Stimulated activated CD4-positive, alpha-beta T cell treated with anti-CD3 and anti-CD28 coated beads, Interleukin-1b, Interleukin-23, amount 100 ng/mL, for 4 hours (primary cell): ENCODE measurements at places on chromosomes 12 and 14.

DNA sequence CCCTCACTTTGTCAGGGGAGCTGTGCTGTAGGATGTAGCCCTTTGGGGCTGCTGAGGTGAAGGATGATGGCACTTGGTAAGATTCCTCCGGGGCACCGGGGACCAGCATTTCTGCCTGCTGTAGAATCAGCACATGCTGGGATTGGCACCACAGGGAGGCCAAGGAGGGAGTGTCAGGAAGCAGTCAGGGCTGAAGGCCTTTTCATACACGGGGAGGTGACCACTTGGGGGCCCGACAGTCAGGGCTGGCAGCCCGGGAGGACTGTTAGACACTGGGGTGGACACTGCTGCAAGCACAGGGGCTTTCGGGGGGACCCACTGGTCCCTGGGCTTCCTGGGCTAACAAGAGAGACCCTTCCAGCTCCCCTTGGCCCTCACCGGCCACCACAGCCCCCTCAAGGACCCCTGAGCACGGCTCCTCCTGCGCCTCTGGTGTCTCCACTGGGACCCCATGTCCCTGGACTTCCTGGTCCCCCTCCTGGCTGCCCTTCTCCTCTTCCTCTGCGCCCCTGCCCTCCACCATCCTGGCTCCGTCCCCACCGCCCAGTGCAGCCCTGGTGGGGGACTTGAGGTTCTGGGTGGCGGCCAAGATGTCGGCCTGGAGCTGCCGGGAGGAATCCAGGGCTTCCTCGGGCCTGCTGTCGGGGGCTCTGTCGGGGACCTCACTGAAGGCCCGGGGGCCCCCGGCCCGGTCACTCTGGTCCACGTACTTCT, 6.5 kb downstream of the TMEM119 start:
- no peak for DNase-seq

- no peak for DNase-seq
These were observed 18.8 kb downstream of the SLC25A29 start for GRCh38 chr14:100287202-100287997.

GRCh38 chr12:27331291-27331926, 1.2 kb upstream of the BMAL2 start:
- DNase-seq = no peak

DNA sequence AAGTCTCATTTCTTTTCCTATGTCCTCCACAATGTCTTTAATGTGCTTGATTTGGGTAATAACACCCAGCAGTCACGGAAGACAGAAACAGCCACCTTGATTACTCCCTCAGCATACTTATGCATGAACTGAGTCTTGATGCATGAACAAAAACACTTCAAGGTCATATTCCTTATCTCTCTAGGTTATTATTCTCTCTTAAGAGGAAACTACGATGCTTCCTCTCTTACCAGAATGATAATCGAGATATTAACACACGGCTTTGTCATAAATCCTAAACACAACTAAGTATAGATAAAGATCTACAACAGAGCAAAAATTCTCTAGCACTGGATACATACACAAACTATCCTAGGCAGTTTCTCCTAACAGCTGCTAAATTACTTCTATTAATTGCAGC, 583.5 kb upstream of the ATP2B1 start:
- DNase-seq = no peak

- no peak for DNase-seq
These were observed 1.1 kb downstream of the PAN2 start for GRCh38 chr12:56332512-56333196.

DNA sequence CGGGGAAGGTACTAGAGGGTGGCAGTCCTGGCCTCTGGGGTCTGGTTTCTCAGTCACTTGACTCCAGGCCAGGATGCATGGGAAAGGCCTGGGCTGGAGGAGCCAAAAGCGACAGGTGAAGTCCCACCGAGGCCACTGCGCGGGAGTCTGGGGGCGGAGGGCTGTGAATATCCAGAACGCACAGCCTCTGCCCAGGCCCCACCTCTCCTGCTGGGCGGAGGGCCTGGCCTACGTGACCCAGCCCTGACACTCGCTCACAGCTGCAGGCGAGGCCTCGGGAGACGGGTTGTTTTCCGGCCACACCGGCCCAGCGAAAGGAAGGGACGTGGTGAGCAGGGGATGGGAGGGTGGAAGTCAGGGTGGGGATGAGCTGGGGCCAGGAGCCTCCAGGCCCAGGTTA, 91.2 kb downstream of the RFLNA start:
- DNase-seq = no peak

DNA sequence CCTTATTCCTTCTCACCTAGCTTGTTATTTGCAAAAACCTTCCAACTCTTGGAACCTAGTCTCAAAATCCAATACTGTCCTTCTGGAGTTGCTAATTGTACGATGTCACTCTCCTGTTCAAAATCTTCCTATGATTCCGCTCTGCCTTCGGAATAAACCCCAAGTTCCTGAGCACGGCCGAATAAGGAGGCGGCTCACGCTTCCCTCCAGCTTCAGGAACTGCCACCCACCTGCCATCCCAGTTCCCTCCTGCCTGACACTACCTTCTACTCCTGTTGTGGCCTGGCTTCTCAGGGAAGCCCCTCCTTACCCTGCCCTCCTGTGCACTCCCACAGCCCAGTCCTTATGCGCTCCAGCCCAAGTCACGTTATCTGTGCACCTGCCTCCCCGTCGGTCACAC, 73.2 kb downstream of the SETD3 start:
- DNase-seq = no peak
